Stimulated activated naive CD8-positive, alpha-beta T cell treated with anti-CD3 and anti-CD28 coated beads, Interleukin-15, Interleukin-2, amounts not matched to agents 100 U/mL and 50 U/mL, for 24 hours (primary cell): ENCODE measurements at places on chromosomes 1 and 21.

DNA sequence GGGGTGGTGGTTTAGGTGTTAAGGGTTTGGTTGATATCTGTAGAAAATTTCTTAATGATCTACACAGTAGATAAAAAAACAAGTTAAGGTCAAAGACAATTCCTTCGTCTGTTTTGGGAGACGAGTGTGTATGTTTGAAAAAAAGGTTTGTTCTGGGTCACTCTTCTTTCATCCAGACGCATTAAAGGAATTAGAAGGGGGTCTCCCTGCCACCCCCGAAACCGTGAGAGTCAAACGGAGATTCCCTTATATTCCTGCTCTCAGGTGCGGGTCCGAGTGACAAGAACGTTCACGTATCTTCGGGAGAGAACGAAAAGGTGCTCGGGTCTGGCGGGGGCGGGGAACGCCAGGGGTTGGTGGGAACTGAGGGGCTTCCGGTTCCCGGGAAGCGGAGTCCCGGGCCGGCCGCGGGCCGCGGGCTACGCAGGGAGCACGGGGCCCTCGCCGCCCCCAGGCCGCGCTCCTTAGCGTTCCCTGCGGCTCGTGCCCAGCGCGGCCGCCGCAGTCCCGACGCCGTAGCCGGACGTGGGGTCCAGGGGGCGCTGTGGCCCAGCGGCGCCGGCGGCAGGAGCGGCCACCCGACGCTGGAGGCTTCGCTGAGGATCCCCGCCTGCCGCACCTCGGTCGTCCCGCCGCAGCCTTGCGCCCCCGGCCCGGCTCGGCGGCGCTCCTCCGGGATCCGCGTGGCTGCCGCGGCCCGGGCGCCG, at the start of gene ZFYVE9:
Gene ZFYVE9, plus strand, starts transcription at position 577 of the 707 bp plus-strand sequence. CDS start 91,118 bp downstream, outside the sequence.
- peak; percentile 81 for DNase-seq

- DNase-seq = no peak
Measured at GRCh38 chr1:118982266-118982665, 5.9 kb downstream of the TBX15 start.

GRCh38 chr1:115697619-115698018, 55.8 kb downstream of the VANGL1 start:
- DNase-seq = no peak

- no peak for DNase-seq
Measured at GRCh38 chr1:110056776-110057175, 13.7 kb downstream of the ALX3 start.

DNA sequence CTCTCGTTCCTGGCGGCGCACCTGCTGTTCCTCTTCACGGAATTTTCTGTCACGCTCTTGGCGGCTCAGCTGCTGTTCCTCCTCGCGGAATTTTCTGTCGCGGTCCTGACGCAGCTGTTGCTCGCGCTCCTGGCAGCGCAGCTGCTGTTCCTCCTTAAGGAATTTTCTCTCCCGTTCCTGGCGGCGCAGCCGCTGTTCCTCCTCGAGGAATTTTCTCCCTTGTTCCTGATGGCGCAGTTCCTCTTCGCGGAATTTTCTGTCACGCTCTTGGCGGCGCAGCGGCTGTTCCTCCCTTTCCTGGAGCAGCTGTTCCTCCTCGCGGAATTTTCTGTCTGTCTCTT, 6.4 kb downstream of the TCHH start:
- DNase-seq = no peak

GRCh38 chr1:24864370-24864777, 65.7 kb downstream of the RUNX3 start:
- no peak for DNase-seq

DNA sequence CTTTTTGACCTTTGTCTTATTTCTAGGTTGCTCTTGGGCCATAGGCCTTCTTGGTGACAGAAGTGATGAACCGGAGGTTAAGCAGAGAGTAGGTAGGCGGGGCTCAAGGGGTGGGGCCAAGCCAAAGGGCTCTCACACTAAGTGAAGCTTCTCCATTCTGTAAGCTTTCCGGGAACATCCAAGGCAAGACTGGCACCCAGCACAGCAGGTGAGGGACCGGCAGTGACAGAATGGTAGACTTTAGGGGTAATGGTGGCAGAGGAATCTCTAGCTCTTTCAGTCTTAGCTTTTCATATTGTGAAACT, at the start of gene TNFAIP8L2:
Gene TNFAIP8L2, plus strand, starts transcription at position 135 of the 305 bp plus-strand sequence. CDS start 2,049 bp downstream, outside the sequence.
- peak; percentile 86 for DNase-seq

DNA sequence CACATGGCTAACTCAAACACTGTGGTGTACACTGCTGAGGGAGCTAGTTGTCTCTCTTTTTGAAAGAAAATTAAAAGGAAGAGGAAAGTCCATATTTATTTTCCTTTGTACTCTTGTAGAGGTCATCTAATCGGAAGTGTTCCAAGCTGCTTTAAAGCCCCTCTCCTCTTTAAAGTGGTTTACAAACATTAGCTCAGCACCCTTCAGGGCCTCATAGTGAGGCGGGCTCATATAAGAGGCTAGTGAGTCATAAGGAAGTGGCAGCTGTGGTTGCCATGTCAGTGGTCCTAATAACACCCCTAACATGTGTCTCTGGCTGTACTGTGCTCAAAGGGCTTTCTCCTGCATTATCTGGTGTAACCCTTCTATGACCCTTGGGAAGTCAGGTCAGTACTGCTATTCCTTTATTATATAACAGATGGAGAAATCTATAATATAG, 104.4 kb upstream of the SERBP1 start:
- DNase-seq = no peak

DNA sequence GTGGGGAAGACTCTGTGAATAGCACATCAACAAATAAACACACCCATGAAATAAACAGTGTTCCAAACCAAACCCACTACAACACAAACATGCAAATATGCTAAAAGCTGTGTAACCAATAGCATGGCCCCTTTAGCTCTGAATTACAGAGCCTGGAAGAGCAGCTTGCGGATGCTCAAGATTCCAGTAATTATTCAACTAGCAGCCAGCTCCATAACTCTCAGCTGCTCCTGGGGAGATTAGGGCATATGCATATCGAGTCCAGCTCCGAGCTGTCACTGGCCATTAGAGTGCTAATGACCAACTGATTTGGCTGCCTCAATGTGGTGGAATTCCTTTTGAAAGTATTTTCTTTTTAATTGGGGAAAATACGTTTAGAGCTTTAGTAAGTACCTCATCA, 207.1 kb downstream of the HHAT start:
- DNase-seq = no peak

DNA sequence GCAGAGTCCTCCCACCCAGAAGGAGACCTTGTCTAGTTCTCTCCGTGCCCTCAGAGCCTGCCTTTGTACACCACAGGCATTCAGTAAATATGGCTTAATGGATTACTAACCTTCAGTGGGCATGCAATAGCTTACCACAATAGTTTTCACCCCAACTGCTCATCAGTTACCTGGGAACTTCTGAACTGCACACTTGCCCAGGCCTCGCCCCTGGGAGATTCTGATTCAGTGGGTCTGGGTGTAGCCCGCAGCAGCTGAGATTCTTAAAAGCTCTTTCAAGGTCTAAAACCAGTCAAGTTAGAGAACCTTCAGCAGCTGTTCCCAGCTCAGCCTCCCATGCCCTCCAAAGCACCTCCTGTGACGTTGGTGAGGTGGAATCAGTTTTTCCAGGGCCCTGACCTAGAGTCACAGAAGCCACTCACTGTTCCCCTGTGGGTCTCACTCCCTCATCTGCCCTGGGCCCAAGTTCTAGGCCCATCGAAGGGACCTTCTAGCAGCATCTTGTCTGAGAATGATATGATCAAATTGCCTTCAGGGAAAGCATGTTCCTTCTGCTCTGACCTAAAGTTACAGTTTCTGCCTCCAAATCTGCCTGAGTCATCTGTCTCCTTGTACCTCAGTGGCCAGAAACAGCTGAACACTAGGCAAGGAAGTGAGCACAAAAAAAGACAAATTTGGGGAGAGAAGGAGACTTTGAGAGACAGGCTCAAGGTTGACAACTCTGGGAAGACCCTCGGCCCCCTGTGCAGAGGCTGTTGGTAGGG, 10.8 kb downstream of the ASAP3 start:
- no peak for DNase-seq

DNA sequence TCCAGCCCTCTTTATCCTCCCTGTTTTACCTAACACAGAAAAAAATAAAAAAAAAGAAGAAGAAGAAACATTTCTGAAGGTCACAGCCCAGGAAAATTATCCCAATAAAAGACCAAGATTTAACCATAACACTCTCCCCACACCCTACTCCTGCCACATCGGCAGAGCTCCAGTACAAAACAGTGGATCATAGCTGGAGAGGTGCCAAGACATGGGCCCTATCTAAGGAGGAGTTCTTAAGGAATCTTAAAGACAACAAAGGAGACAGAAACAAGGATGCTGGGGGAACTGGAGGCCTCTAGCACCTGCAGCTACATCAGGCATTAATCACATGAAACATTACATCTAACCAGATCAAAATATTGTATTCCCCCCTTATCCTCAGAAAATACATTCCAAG, 432.8 kb downstream of the MATN1 start:
- DNase-seq = no peak

GRCh38 chr1:232262991-232263390, 366.9 kb downstream of the SIPA1L2 start:
- DNase-seq = no peak

- peak; percentile 84 for DNase-seq
Measured at GRCh38 chr1:119611701-119612113, 36.4 kb downstream of the ZNF697 start.

DNA sequence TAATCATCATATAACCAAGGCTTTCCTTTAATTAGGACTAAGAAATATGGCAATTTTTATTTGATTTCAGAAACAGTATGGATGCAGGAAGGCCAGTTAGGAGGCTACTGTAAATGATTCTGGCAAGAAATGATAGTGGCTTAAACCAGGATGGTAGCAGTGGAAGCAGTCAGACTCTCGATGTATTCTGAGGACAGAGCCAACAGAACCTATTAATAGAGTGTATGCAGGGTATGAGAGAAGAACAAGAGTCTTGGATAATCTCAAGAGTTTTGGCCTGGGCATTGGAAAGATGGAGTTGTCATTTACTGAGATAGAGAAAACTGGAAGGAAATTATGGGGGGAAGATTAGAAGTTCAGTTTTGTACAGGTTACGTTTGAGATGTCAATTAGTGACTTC, 73.3 kb upstream of the GNG4 start:
- no peak for DNase-seq

DNA sequence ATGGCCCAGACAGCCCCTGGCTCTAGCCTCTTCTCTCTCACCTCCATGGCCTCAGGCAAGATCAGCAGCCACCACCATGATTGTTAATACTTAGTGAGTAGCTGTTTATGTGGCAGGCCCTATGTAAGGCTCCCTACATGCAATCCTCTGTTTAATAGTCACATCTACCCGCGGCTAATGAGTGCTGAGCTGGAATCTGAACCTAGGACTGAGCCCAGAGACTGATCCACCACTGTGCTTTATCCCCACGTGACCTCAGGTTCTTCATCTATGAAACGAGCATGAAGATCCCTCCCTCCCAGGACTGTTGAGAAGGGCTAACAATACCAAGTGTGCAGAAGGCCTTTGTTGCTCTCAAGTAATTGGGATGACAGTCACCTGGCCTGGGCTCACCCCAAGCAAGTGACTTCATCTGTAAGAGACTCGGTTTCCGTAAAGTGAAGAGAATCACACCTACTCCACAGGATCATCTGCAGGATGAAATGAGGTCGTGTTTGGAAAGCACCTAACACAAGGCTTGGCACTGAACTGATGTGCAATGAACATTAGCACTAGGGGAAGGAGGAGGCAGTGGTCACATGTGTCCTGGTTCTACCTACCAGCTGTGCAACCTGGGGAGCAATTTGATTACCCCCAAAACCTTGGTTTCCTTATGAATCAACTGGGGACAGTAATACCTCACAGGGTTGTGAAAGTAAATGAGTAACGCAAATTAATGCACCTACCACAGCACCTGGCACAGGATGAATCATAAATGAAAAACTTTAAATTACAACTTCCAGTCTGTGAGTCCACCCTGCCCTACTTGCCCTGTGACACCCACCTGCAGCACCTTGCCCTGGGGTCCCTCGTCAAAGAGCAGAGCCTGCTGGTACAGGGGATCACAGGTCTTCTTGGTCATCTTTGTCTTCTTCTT, 37.2 kb downstream of the RIMS3 start:
- DNase-seq = peak; percentile 17

GRCh38 chr21:33801424-33802405, 113.9 kb downstream of the ATP5PO start:
- DNase-seq = no peak

GRCh38 chr1:43764581-43764980, 57.2 kb downstream of the ST3GAL3 start:
- DNase-seq = no peak

GRCh38 chr1:12287869-12288268, 58.0 kb downstream of the VPS13D start:
- DNase-seq = no peak

DNA sequence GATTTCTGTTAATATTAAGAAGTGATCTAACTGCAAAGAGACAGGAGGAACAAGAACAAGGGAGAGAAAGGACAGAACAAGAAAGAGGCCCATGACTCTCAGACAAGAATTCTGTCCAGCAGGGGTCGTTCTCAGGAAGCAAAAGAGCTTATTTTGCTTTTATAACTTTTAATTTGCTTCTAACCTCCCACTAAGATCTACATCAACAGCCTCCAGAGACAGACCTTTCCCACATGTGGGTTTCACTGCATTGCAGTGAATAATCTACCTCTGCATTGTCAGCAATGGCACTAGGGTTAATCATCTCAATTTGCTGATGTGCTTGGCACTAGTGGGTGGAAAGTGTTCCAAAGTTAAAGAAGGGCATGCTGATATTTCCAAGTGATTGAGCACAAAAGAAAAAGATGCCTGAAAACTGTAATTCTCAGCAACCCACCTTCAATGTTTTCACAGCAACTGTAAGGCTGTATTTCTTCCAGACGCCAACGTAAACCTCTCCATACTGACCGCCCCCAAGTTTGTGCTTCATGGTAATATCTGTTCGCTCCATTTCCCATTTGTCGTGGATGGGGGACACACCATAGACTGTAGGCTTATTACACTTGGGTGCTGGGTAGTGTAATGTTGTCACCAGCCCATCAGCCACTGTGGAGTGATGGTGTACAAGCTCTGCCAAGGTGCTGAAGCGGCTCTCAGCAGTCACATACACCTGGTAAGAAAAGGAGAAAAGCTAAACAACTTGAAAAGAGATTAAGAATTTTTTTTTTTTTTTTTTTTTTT, 39.5 kb downstream of the TOR3A start:
- peak; percentile 44 for DNase-seq

DNA sequence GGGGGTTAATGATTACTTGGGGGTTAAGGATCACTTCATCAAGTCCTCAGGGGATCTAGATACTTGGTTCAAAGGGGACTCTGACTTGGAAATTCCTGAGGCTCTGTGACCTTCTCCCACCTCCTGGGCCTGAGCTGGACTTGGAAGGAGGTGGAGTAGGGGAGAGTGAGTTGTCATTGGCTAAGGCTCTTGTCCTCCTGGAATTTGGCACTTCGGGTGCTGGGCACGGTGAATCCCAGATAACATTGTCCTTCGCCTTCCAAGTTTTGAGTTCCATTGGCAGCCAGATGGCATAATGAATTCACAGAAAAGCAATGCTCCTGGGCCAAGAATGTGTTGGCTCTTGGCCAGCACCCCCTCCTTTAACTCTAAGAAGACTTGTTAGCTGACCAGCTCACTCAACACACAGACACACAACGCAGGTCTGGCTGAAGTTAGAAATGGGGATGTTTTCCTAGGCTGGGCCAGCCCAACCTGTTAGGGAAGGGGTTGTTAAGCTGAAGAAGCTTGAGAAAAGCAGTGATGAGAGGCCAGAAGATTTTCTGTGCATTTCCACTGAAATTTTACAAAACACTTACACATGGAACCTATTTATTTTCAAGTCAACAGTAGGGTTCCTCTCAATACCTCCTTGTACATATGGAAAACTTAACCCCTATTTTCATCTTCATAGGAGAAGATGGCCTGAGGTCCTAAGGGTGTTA, 29.7 kb downstream of the SLC26A9 start:
- no peak for DNase-seq
